ENCODE measurements at places on chromosomes 5 and 9.

DNA sequence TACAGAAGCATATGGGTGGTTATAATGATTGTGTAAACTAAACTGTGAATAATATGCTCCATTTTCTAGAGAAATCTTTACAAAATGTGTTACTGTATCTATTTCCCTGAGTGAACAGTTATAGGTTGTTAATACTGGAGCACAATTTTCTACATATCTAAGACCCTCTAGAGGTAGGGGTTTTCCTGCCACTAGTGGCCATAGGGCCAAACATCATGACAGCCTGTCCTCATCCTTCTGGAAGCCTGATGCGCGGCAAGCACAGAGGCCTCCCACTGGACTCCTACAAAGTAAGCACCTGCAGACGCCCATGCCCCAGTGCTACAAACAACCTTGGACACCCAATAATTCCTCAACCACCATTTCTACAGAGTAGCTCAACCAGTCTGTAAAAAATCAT, 1.9 kb upstream of the SNX18 start:
- DNase-seq, result no peak

DNA sequence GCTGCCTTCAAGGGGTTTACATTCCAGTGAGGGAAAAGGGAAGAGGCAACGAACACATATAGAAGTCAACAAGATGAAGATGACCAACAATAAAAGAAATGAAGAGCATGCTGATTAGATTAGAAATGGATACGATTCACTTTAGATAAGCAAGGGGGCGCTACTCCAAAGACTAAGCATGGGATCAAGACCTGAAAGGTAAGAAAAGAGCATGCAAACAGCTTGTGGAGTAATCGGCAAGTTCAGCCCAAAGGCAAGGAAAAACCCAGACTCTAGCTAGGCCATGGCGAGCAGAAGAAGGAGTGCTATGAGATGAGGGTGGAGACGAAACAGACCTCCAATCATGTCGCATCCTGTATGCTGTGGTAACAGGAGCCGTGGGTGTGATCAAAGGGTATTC, 124.4 kb downstream of the FANCC start:
- no peak for DNase-seq

- no peak for DNase-seq
Measured at GRCh38 chr5:11941566-11941965, 37.3 kb upstream of the CTNND2 start.

DNA sequence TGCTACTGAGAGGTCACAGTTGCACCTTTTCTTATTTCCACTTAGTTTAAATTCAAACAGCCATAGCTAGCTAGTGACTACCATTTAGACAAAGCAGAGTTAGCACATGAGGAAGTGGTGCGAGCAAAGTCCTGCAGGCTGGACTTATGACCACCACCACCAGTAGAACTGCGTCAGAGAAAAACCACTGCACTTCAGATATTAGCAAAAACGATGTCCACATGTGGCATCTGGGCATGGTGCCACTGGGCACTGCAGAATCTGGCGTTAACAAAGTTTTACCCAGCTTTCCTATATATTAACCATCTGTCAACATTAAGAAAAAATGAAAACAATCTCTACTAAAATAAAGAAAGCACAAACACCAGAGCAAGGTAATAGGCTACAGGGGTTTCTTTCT, 80.1 kb downstream of the SPTLC1 start:
- DNase-seq, result no peak

GRCh38 chr9:134681061-134681661, 39.6 kb downstream of the COL5A1 start:
- no peak for DNase-seq

Data from NCI-H1436 (cell line).